Hair follicle dermal papilla cell (primary cell): ENCODE measurements at places on chromosomes 7 and 10. TPM values are rescaled to one million over a fixed set of nuclear protein-coding genes. Genes with fewer than 3 reads are reported as not detected.

Gene C7orf33
- not detected in 2 replicates for total RNA-seq

Gene PLXNA4
- 1.7 and 2.8 TPM in 2 replicates for total RNA-seq

Gene OR2A1
- 0.12 and 0.16 TPM in 2 replicates for total RNA-seq

Gene CALML3
- 0.12 TPM in 1 of 2 replicates, not detected in the other for total RNA-seq

Gene STK32C
- total RNA-seq: 11.0 and 15.2 TPM in 2 replicates

Gene SH2D4B
- total RNA-seq: not detected in 2 replicates

Gene TRRAP
- 22.0 and 27.1 TPM in 2 replicates for total RNA-seq

Gene ACTL6B
- total RNA-seq: not detected in 2 replicates
